Frontal cortex (tissue), 4 donors: ENCODE measurements at places on chromosomes 4 and X.

GRCh38 chrX:101417190-101417589, 9.2 kb downstream of the HNRNPH2 start:
- no peak for DNase-seq

- DNase-seq, result no peak
Measured at GRCh38 chr4:71607780-71608677, 175.8 kb downstream of the GC start.

GRCh38 chr4:163757219-163757618, 262.7 kb downstream of the TMA16 start:
- DNase-seq, result no peak

GRCh38 chr4:1026115-1026514, 14.7 kb downstream of the FGFRL1 start:
- DNase-seq, result no peak

DNA sequence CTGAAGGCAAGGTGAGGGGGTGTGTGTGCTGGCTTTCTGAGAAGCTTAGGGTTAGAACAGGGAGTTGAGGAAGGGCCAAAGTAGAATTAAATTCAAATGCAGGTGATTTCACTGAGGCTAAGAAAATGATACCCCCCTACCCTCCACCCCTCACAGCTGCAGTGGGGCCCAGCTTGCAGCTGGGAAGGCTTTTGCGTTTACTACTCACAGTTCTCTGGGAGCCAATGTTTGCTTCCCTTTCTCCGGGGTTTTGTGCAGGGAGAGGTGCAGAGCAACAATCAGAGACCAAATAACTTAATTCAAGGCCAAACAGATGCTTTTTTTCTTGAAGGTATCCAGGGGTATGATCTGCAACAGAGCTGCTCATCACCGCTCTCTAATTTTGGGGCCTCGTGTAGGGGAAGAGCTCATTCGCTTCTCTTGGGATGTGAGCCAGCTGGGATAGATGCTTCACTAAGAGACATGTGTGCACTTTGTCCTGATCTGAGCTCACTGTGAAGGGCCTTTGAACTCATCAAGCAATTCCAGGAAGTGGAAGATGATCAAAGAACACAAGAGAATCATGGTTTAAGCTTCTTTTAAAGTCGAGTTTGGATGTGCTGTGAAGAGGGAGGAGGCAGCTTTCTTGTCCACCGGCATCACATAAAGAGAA, 122.7 kb upstream of the C1GALT1C1 start:
- DNase-seq, result no peak

DNA sequence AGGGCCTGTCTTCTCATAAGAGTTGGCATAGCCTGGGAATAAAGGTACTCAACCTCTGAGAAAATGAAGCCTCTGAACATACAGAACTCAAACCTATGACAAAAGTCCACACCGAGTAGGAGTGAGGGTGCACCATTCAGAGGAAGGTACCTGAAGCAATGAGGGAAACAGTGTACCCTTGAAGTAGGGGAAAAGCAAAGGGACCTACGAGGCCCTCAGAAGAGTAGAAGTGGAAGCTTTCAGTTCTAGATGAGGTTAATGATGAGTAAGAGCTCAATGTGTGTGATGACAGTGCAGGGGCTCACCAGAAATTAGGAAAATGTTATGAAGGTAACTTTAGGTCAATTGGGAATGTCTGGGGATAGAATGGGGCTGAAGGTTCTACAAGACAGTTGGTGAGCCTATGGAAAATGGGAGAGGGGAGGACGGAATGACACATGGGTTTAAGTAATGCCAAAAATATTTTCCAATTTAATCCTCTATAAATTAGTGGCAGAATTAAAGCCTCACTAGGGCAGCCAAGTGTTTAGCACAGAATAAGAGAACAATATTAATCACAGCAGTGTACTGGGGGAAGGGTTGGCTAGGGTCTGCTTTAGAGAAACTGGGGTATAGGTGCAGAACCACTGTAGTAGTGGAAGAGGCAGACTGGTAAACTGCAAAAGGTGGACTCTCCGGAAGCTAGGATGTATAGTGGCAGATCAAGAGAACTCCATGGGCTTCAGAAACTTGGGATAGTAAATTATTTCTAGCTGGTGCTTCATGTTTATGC, 39.8 kb downstream of the RAB33A start:
- DNase-seq, result no peak

GRCh38 chr4:2186133-2186864, 55.6 kb downstream of the HAUS3 start:
- no peak for DNase-seq

- no peak for DNase-seq
Measured at GRCh38 chrX:16946971-16947562, 609 bp downstream of the REPS2 start.

- DNase-seq, result no peak
Measured at GRCh38 chr4:55758570-55758969, 61.0 kb upstream of the EXOC1L start.

GRCh38 chrX:39953879-39954278, 143.9 kb downstream of the BCOR start:
- DNase-seq, result no peak

DNA sequence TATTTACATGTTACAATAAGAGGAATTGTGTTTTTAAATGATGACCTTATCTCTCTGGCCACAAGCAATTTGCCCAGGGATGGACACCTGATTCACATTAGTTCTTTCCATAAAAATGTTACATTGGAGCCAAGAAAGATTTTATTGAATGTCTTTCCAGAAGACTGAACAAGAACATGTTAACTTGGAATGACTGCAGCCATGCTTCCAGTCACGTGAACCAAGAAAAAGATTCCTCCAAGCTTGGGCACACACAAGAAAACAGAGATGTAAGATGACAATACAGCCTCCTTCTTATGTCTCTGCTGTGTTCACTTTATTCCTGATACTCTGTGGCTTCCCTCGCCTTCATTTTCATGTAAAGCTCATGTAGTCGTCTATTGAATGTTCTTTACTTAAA, 737.6 kb downstream of the TRIML1 start:
- DNase-seq, result no peak
